Hematopoietic multipotent progenitor cell treated with erythropoietin and hydrocortisone succinate and interleukin-3 and kit ligand, for 6 days (in vitro differentiated cells): ENCODE measurements at places on chromosomes 4 and X.

DNA sequence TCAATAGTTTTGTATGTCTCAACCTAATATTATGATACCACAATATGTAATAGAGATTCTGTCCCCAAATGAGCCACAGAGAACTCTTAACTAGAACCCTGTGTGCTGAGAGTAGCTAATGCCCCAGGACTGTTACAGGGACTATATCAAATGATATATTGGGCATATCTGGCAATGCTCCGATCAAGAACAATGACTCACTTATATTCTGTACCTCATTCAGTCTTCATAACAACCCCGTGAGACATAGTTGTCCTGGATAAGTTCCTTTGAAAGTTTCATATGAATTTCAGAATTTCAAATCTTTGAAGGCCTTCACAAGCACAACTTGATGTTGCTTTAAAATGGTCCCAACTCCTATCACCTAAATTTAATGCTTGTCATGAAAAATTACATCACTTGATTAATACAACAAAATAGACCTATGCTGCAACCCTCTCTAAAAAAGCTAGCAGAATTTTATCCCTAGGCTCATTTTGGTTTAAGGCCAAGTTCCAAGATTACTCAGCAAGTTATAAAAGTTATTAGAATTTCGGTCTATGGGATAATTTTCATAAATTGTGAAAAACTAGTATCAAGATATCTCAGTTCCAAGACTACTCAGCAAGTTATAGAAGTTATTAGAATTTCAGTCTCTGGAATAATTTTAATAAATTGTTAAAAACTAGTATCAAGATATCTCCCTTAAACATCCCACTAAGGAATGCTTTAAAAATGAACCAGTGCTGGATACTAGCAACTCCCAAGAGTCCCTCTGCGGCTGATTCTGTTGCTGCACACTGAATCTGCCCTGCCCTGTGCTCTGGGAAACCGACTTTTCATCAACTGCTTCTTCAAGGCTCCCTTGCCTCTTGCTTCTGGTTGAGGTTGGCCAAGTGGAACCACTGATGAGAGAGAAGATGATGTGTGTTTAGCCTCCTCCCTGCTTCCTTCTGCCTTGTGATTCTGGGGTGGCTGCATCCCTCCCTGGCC lies 6.0 kb upstream of the ANXA3 start:
- DNase-seq = no peak

GRCh38 chr4:86938771-86939520 lies 4.1 kb downstream of the AFF1 start:
- peak; percentile 58 for DNase-seq

DNA sequence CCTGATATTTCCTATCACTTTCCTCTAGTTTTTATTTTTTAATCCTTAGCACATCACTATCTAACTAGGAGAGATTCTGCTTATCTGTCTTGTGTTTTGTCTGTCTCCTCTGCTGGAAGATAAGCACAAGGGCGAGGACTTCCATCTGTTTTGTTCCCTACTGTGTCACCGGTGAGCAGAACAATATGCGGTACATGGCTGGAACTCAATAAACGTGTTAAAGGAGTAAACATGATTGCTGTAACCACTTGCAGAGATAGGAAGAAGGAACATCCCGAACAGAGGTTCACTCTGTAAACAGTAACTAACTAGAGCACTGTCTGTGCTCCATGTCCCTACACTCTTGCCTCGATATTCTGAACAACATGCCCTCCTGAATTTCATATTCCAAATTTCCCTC lies 5.2 kb downstream of the HS3ST1 start:
- no peak for DNase-seq

GRCh38 chrX:24646745-24647182 lies 383 bp downstream of the PCYT1B start:
- DNase-seq = peak; percentile 41

DNA sequence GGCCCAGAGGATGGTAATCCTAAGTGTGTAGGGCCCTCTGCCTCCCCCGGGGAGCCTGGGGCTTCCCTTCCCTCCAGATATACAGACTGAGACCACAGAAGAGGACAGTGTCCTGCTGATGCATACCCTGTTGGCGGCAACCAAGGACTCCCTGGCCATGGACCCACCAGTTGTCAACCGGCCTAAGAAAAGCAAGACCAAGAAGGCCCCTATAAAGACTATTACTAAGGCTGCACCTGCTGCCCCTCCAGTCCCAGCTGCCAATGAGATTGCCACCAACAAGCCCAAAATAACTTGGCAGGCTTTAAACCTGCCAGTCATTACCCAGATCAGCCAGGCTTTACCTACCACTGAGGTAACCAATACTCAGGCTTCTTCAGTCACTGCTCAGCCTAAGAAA lies 1.9 kb downstream of the TRO start:
- DNase-seq = no peak

GRCh38 chrX:8403988-8404387 lies 60.6 kb upstream of the VCX3B start:
- DNase-seq = no peak

DNA sequence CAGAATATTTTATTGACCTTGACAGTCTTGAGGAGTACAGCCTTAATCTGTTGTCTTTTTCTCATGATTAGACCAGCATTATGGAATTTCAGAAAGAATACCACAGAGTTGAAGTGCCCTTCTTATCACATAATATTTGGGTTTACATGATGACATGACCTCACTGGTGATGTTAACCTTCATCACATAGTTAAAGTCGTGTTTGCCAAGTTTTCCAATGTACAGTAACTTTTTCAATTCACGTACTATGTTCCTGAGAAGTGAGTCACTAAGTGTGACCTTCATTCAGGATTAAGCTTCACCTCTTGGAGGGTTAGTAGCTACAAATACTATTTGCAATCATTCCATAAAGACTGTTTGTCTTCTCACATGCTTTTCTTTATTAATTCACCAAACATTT lies 52.1 kb downstream of the RAB40A start:
- DNase-seq = no peak

DNA sequence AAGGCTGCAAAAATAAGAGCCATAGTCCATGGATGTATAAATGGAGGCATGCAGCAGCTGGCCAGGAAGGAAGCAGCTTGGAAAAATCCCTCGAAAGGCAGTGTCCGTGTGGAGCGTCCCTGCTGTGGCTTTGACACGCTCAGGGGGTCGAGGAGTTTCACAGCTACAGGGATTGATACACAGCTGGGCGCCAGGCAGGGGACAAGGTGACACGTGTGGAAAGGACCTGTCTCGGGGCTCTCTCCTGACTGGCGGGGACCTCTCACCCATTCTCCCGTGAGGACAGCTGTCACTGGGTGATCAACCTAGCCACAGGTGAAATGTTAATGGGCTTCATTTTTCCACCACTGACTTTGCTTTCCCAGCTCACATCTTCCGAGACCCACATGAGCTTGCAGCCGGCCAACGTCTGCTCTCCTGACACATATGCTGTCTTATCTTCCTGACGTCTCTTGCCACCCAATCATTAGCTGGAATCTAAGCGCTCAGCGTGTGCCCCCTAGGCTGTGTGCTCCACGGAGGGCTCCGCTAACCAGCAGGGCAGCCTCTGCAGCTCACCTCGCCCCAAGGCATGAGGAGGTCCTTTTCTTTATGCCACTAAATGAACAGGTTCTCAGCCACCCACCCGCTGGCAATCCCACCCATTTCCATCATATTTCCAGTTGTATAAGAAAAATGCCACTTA lies 89.4 kb upstream of the AFAP1 start:
- DNase-seq = no peak

DNA sequence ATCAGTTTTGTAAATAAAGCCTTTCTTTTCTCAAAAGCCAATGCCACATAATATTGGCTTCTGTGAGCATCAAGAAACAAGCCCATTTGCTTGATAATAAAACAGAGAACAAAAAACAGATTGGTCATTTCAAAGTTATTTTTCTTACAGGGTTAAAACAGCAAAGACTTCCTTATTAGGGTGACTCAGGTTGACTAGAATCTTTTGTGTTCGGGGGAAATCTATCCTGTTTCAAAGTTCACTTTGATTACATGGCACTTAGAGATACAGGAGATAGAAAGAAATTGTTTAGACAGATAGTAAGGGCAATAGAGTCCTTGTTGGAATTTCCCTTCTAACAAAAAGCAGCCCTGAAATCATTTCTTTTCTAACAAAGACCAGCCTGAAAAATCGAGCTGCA lies 170.0 kb upstream of the GLRA2 start:
- DNase-seq = no peak

- no peak for DNase-seq
These were observed 23.7 kb downstream of the PLS3 start for GRCh38 chrX:115584696-115585095.

DNA sequence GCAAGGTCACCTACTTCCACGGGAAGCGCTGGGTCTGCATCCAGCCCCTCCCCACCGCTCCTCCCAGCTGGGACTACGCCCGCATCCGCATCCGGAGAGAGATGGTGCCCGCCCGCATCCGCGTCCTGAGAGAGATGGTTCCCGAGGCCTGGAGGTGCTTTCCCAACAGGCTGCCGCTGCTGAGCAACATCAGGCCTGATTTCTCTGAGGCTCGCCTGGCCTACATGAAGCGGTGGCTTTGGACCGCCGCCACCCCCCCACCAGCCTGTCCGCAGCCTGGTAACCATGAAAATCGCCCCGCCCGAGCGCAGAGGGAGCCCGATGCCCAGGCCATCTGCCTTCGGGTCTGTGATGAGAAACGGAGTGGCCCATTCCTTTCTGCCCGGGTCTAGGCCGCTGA lies 18.1 kb downstream of the CLTRN start:
- no peak for DNase-seq

DNA sequence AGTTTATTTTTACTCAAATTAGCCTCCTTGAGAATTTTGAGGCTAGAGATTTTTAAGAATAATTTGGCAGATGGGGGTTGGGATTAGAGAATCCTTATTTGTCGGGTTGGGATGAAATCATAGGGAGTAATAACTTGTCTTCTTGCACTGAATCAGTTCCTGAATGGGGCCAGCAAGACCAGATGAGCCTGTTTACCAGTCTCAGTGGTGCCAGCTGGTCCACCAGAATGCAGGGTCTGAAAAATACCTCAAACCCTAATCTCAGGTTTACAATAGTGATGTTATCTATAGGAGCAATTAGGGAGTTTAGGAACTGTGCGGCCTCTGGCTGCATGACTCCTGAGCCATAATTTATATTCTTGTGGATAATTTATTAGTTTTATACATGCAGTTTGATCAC lies 705.9 kb upstream of the AGA start:
- no peak for DNase-seq

DNA sequence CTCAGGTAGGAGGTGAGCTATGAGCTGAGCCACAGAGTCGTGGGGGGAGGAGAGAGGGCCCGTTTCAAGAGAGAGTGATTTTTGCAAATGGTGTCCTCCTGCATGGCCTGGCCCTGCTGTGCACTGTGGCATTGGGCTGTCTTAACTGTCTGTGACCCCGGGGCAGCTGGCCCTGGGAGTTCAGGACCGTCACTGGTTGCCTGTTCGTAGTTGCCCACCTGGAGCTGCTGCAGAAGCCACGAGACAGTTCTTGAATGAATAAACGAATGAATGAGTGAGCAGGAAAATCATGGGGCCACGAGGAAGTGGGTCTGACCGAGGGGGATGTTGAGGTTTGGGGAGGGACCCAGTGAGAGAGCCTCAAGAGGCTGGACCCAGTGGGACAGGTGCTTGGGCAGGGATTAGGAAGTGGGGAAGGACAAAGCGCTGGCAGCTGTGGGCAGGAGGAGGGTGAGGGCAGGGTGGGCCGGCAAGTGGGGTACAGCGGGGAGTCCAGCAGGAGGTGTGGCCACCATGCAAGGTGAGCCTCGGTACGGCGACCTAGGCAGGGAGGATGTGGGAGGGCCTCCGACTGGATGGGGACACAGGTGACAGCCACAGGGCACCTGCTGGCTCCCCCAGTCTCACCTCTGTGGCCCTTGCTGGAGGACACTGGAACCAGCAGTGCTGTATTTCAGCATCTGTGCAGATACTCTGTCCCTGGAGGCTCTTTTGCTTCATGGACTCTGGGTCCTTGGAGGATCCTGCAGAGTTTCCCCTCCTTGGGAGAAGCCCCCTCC lies 10.2 kb downstream of the RGS12 start:
- no peak for DNase-seq

DNA sequence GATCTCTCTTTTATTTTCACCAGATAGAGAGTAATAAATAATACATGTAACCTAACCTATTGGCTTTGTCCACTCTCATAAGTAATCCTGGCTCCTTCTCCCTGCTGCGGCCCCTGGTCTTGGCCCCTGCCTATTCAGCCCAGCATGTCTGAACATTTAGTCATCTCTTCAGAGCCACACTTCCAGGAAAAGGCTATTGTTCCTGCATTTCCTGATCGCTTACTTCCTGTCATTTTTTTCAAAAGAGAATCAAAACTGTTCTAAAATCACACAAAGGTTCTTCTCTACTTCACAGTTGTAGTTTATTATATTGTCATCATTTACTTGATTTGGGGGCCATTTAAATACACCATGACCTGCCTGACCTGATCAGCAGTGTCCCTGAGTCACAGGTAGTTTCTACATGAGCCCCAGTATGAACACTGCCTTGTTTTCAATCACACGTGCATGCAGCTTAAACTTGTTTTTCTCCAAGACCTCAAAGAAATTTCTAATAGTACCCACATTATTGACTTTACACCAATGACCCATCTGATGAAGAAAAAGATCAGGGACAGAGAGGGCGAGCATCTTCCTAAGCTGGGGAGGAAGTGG lies 47.4 kb upstream of the KDR start:
- DNase-seq = no peak

DNA sequence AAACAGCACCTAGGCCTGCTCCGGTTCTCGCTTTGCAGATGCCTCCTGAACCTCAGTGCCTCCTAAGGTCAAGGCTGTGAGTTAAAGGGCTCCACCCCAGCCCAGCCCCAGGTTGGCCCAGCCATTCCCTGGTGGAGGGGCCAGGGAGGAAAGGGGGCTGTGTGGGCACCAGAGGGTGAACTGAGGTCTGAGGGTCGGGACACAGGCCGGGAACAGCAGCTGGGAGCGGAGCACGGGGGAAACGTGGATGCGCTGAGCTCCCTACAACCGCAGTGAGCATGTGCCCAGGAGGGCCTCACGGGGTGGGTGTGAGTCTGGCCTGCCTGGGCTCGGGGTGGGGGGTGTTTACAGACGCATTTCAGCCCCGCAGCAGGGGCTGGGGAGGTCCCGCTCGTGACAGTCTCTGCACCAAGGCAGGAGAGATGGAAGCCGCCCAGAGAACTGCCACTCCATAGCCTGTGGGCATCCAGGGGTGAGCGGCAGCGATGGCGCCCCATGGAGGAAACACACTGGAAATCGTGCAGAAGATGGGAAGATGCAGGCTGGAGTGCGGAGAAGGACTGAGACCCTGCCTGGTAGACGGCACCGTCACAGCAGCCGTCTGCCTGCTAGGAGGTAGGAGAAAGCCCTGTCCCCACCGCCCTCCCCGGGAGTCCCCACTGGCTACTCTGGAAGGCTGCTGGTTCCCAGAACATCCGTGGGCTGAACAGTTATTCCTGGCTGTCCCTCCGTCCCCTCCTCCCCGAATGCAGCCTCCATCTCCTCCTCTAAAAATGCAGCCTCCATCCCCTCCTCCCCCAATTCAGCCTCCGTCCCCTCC lies 9.9 kb upstream of the SLC25A6 start:
- DNase-seq = no peak

DNA sequence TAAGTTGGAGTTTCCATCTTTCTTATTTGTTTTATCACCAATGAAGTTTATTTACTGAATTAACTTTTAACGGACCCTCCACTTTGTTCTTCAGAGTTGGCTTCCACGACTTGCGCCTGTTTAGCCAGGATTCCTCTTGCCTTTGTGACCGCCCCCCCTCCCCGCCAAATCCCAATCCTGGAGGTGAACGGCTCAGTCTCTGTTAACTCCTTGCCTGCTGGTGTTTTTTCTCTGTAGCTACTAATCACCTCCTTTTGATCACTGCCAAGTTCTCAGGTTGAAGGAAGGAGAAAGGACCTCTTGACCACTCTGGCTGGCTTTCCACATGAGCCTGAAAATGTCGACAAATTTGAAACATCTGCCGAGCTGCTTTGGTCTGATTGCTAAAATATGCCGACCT lies 46.8 kb upstream of the BCOR start:
- no peak for DNase-seq

GRCh38 chr4:129193357-129194100 lies 97.6 kb downstream of the C4orf33 start:
- no peak for DNase-seq
